Muscle of arm (tissue), 14 donors: ENCODE measurements at places on chromosomes 3 and 15. TPM values are rescaled to one million over a fixed set of nuclear protein-coding genes. Genes with fewer than 3 reads are reported as not detected.

DNA sequence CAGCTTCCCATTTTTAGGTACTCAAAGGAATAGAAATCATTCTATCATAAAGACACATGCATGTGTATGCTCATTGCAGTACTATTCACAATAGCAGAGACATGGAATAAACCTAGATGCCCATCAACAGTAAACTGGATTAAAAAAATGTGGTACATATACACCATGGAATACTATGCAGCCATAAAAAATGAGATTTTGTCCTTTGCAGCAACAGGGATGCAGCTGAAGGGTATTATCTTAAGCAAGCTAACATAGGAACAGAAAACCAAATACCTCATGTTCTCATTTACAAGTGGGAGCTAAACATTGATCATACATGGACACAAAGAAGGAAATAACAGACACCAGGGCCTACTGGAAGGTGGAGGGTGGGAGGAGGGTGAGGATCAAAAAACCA lies 33.1 kb upstream of the COL6A5 start:
- no peak for DNase-seq

GRCh38 chr3:38585791-38586420 lies 63.6 kb downstream of the SCN5A start:
- DNase-seq, result no peak

DNA sequence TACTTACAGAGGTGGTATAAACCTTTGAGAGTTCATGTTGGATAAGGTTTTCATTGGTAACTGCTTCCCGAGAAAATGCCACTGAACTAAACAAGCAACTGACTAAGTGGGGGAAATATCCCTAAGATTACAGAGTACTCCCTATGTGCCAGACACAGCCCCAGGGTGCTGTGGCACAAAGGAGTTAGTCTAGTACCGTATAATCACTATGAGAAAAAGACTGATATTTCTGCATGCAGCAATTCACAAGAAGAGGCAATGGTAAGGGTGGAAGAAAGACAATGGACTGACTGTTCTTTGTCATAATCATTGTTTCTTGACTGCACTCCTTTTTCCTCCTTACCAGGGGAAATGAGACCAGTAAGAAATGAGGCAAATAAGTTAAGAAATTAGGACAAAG lies 20.0 kb upstream of the SLC25A26 start:
- no peak for DNase-seq

DNA sequence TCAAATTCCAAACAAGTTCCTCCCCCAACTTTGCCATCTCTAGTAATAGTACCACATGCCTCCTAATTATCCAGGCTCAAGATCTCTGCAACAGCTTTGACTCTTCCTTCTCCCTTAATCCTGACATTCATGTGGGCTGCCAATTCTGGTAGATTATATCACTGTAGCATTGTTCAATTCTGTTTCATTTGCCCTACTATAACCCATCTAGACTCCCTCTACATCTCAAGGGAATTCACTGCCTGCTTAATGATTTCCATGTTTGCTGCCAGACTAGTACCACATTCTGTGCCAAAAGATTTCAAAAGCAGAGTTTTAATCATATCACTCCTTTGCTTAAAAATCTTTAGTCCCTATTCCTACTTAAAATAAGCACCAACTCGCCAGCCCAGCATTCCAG lies 34.6 kb upstream of the PPIB start:
- DNase-seq, result no peak

- DNase-seq, result no peak
These were observed 21.1 kb upstream of the ST6GAL1 start for GRCh38 chr3:186909078-186909853.

DNA sequence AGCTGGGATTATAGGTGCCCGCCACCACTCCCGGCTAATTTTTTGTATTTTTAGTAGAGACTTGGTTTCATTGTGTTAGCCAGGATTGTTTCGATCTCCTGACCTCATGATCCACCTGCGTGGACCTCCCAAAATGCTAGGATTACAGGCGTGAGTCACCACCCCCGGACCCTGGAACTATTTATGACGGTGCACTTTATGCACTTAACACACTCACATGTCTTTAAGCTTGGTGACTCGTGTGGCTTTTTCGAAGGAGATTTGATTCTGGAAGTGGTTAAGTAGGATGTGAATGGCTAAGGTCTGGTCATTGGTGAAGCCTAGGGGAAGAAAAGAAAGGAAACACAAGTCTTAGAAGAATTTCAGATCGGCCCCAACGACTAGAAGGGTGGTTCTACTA lies 20.3 kb downstream of the BBS4 start:
- no peak for DNase-seq

GRCh38 chr15:67070892-67071664 lies 5.7 kb downstream of the SMAD3 start:
- no peak for DNase-seq

- DNase-seq, result no peak
These were observed 301.4 kb downstream of the UACA start for GRCh38 chr15:70461992-70462391.

- DNase-seq, result no peak
These were observed 10.9 kb downstream of the ZBTB47 start for GRCh38 chr3:42664438-42664803.

GRCh38 chr3:15903164-15903563 lies 105.4 kb upstream of the ANKRD28 start:
- DNase-seq, result peak; percentile 8

- peak; percentile 51 for DNase-seq
These were observed 48.6 kb downstream of the FOXL2 start for GRCh38 chr3:138898301-138898700.

- no peak for DNase-seq
These were observed 89.3 kb upstream of the CCDC80 start for GRCh38 chr3:112730210-112730609.

GRCh38 chr3:24351779-24352469 lies 142.7 kb downstream of the THRB start:
- DNase-seq, result peak; percentile 77

DNA sequence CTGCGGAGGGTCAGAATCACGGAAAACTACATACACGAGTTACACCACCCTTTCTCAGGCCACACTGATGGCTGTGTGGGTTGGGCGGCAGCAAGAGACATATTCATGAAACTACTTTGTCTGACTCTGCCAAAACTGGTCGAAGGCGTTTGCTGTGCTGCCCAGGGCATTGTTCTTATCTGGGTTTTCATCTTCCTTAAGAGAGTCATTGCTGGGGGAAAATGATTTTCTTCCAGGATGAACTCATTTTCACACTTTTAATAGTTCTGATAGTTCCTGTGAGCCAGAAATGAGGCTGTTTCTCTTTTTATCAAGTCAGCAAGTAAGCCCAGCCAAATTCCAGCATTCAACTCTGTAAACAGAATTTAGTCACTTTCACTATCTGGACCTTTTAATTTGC lies 47.6 kb downstream of the TRIM71 start:
- DNase-seq, result no peak

- no peak for DNase-seq
These were observed 19.6 kb downstream of the PLXND1 start for GRCh38 chr3:129586746-129587430.

DNA sequence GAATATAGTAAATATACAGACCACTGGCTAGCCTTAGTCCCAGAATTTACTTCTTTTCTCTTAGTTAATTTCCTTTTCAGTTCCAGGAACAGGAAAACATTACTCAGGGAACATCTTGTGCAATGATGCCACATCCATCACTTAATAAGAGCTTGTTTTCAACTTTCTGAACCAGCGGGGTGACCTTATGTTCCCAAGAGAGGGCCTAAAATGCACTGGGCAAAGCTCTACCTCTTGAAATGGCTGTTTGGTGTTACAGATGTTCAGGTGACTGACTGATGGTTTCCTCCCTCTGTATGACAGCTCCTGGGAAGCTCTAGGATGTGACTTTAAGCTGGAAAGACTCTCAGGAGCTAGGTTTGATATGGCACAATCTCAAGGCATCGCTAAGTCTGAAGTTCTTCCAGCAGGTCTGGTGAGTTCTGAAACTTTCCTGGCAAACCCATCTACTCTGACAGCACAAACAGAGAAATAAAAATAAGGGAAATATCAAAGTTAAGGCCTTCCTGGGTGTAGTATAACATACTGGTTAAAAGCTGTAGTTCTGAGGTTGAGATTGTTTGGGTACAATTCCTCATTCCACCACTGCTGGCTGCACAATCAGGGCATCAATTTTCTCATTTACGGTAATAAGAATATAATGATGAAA lies 98.6 kb downstream of the ZIC1 start:
- no peak for DNase-seq

DNA sequence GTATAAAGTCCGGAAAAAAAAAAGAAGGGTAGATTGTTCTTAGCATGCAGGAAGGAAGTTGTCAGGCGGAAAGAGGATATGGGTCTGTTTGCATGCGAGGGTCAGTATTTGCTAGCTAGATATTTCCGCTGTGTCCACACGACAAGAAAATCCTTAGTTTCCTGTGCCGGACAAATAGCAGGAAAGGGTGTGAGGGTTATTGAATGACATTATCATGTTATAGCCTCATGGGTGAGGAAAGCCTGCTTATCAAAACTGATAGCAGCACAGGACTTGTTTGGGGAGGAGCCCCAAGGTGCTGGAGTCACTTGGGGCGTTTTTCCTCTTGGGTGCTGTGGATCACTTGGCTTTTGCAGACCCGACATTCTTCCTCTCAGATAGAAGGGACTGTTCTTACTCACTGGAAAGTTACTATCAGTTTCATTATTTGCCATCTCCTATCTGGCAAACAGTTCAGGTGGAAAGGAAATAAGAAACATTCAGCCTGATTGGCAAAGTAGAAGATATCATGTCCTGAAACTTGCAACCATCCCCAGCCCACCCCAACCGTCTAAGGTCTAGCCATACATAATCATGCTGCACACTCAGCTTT lies 127.2 kb upstream of the DPH6 start:
- DNase-seq, result no peak

Gene KY
- 79.3 TPM for polyA plus RNA-seq

Gene SLC9C1
- polyA plus RNA-seq, result 0.21 TPM

Gene POC1A
- 4.5 TPM for polyA plus RNA-seq

Gene ZMYND10
- polyA plus RNA-seq, result 0.79 TPM

Gene ACAA1
- 28.9 TPM for polyA plus RNA-seq

Gene EHHADH
- 2.9 TPM for polyA plus RNA-seq

Gene FAM81A
- polyA plus RNA-seq, result 1.7 TPM

Gene PSTPIP1
- polyA plus RNA-seq, result 1.6 TPM

Gene GOLGA6D
- 0.15 TPM for polyA plus RNA-seq

Gene GABRB3
- polyA plus RNA-seq, result 1.1 TPM

Gene ARPP19
- polyA plus RNA-seq, result 68.4 TPM
